ENCODE measurements at places on chromosomes 4 and X.

DNA sequence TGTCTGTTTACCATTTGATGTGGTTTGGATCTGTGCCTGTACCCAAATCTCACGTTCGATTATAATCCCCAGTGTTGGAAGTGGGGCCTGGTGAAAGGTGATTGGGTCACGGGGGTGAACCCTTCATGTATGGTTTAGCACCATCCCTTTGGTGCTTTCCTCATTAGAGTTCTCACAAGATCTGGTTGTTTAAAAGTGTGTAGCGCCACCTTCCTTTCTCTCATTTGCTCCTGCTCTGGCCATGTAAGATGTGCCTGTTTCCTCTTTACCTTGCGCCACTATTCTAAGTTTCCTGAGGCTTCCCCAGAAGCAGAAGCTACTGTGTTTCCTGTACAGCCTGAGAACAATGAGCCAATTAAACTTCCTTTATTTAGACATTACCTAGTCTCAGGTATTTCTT is 610.7 kb upstream of the ADGRL3 start:
- DNase-seq = no peak

DNA sequence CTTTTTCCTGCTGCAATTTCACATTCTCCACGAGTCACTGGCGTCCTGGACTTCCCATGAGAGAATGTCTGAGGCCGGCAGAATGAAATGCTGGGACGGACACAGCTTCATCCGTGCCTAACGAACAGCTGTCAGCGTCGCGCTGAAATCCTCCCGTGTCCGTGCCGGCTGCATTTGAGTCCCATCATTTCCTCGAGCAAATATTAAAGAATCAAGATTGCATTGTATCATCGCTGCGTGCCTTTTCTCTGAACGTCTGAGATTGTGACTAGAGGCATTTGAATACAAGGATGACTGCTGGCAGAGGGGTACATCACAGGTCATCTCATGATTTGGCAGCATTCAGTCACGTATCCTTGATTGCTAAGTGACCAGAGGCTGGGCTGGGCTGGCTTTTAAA is 279.9 kb downstream of the ASMT start:
- DNase-seq = no peak

- no peak for DNase-seq
Measured at GRCh38 chr4:68361146-68361589, 11.3 kb upstream of the YTHDC1 start.

DNA sequence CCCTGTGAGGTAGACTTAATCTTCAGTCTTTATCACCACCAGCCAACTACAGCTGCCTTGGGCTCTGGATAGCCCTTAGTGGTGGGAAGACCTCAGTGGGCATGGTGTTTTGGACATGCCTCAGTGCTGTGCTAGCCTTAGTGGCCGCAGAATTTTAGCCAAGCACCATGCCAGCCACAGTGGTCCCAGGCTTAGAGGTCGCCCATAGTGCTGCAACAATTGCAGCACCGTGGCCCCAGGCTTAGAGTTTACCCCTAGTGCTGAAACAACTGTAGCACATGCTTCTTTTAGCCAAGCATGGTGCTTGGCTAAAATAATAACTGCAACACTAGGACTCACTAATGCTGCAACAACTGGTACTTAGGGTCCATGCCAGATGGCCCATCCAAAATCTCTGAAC is 38.9 kb upstream of the SULT1B1 start:
- no peak for DNase-seq

Data from NCI-H526 treated with DMSO at 0.1 percent for 48 hours (cell line).